ENCODE measurements at places on chromosomes 3 and 15.

DNA sequence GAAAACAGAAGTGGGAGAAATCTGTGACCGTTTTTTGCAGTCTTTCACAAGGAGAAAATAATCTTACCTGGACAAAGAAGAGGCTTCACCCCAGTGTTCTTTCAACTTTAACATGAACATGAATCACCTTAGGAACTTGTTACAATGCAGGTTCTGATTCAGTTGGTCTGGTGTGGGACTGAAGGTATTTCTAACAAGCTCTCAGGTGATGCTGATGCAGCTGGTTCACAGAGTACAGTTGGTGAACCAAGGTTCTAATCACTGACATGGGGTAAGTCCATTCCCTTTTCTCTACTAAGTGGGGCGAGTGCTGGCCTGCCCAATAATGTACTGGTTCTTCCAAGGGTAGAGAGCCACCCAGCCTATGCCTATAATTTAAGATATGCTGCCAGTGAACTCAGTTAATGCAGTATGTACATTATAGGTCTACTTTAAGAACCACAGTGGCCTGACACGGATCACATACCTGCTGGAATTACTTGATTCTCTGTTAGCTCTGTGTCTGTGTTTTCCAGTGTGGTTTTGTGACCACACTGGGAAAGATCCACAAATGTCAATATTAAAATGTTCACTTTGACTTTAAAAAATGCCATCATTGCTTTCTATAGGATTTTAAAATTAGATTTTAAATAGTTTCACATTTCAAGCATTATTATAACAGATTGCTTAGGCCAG is 304.1 kb downstream of the ZNF621 start:
- DNase-seq: no peak

DNA sequence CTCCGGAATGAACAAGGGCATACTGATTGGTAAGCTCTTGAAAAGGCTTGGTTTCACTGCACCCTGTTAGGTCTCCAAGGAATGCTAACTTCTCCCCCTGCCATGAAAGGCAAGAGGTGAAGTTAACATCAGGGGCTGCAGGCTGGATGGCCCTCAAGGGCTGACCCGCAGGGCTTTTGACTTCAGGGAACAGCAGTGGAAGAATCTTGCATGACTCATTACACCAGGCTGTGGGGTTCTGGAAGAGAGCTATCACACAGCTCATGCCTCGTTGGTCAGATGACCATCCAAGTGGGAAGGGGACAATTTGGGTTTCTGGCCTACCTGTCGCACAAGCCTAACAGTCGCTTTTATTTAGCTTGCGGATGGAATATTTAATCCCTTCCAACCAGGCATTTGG is 23.6 kb upstream of the ATG7 start:
- no peak for DNase-seq

GRCh38 chr3:125679258-125679657 is 84.0 kb upstream of the OSBPL11 start:
- no peak for DNase-seq

GRCh38 chr3:128648940-128649663 is 1.5 kb downstream of the RPN1 start:
- no peak for DNase-seq

DNA sequence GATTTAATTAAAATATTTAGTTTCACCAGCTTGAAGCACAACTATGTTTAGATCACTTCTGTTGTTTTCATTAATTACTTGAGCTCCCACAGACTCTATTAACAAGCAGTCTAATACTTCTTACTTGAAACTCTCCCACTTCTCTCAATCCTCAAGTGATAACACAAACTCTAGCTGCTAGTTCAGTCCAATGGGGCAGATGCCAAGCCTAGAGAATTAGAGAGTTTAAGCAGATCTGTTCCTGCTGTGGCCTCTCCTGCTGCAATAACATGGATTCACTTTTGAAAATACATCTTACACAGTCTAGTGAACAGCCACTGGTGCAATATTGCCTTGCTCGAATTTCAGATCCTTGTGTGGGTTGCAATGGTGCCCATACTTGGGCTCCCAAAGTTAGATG is 566.4 kb upstream of the SGO1 start:
- DNase-seq: no peak

DNA sequence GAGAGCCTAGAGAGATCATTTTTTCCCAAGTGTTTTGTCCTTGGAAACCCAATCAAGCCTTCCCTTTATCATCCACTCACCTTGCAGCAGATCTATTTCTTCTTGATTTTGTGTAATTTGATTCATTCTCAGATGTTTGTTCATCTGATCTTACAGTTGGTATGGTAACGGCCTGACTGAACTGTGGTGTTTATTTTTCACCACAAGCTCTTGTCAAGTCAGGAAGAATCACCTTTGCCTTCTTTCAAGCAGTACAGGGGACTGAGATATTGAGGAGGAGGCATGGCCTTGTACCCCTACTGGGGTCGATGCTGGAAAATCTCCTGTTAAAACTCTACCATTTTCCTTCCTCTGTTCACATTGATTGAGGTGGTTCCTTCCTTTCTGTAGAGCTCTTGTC is 361.4 kb upstream of the CFAP20DC start:
- DNase-seq: no peak

DNA sequence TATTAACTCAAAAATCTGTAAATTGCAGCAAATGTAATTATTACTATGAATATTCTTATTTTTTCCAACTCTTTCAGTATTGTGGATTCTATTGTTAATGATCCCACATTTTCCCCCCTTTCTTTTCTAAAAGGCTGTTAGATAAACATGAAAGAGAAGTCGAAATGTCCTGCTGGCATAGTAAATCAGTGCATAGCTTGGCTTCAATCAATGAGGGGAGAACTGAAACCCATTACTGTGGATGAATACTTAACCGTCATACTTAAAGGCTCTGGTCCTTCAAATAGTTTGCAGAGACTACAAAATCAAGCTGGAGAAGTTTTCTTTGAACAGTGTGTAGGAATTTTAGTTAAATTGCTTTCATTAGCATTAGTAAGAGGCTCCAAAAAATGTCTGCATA is 667.9 kb downstream of the CADM2 start:
- no peak for DNase-seq

DNA sequence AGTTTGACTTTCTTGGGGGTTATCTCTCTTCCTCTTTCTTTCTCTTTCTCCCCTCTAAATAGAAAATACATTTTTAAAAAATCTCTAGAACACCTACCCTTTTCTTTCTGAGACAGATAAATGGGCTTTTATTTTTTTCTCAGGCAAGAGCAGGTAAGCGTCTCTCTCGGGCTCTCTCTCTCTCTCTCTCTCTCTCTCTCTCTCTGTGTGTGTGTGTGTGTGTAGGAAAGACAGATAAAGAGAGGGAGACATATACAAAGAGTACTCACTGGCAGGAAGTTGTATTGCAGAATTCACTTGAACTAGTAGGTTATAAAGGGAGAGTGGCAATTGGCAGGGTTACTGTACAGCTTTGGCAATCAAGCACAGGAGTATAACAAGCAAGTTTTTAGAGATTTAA is 118.1 kb upstream of the LSAMP start:
- DNase-seq: no peak

DNA sequence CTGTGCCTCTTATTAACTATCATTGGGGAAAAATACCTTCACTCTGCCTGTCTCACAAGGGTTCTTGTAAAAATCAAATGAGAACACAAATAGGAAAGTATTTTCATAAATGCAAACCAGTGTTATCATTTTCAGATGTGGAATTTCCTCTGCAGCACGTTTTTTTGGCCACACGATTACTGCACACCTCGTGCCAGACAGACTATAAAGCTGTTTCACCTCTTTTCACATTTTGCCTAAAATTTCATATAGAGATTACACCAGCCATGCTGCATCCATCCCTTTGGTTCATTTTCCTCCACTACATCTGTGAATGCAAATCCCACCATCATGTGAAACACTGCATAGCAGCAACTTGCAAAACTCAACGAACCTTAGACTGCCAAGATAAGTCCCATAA is 1.2 kb upstream of the TMOD2 start:
- no peak for DNase-seq

DNA sequence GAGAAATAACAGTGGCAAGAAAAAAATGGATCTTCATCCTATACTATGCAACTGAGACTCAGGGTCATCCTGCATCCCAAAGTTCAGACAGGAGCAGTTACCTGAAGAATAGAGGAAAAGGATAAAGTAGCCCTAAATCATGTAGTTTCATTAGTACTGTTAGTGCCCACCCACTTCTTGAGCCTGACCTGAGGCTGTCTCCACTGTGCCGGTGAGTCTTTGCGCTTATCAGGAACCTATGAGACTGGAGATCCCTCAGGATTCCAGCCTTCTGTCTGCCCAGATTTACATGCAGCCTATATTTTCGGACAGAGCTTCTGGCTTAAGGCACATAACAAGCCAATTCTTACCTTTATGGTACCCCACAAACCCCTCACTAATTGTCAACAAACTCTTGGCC is 791.6 kb downstream of the ROBO1 start:
- DNase-seq: no peak

GRCh38 chr3:30617653-30618052 is 11.3 kb downstream of the TGFBR2 start:
- DNase-seq: no peak

GRCh38 chr15:77623755-77624524 is 8.8 kb downstream of the LINGO1 start:
- DNase-seq: no peak

DNA sequence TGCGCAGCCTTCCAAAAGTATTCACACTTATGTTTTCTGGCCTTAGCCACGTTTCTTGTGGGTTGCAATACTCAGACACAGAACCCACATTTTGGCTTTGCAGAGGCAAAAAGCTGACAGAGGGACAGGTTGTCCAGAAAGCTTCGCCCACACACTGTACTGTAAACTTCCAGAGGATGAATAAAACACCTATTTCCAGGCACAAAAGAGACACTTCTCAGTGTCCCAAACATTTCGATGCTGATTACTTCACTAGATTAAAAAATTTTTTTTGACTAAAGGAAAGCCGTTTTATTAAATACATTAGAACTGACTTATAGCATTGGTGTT is 28.0 kb upstream of the KCTD6 start:
- no peak for DNase-seq

DNA sequence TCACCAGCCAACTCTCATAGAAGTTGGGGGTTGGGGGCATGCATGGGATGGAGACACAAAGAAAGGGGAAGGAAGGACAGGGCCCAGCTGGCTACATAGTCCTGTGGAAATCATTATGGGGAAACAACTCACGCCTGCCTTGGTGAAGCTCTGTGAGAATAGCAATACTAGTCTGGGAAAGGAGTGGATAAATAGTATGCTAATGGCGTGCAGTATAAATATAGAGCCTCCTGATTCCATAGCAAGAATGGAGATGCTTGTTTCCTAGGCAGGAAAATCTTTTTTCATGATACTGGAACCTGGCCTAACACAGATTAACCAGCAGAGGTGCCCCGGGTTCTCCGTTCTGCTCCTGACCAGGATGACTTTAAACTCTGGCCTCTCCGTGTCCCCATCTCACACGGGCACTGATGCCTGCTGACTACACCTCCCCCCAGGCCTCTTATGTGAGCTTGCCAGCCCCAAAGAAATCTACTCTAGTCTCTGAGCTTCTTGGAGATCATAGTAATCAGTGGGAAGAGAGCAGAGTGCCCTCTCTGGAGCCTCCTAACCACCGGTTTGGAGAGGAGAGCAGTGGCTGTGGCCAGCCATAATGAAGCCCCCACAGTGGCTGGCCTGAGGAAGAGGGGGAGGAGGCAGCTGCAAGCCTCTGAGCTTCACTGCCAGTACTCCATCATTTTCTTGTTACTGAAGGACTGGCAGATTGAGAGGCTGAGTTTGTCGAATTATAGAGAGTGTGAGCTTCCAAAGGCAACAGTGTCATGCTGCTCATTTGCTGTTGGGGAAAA is 355.0 kb upstream of the SEMA6D start:
- no peak for DNase-seq

- DNase-seq: no peak
These were observed 15.4 kb upstream of the BFSP2 start for GRCh38 chr3:133384331-133385027.

DNA sequence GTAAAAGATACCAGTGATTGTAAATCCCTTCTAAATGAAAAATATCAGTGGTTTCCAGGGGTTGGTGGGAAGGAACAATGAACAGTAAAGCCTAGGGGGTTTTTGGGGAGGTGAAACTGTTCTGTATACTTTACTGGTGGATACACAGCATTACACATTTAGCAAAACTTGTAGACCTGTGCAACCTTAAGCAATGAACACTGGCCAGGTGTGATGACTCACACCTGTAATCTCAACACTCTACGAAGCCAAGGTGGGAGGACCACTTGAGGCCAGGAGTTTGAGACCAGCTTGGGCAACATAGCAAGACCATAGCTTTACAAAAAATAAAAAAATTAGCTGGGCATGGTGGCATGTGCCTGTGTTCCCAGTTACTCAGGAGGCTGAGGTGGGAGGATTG is 1.8 kb downstream of the CCDC13 start:
- no peak for DNase-seq

DNA sequence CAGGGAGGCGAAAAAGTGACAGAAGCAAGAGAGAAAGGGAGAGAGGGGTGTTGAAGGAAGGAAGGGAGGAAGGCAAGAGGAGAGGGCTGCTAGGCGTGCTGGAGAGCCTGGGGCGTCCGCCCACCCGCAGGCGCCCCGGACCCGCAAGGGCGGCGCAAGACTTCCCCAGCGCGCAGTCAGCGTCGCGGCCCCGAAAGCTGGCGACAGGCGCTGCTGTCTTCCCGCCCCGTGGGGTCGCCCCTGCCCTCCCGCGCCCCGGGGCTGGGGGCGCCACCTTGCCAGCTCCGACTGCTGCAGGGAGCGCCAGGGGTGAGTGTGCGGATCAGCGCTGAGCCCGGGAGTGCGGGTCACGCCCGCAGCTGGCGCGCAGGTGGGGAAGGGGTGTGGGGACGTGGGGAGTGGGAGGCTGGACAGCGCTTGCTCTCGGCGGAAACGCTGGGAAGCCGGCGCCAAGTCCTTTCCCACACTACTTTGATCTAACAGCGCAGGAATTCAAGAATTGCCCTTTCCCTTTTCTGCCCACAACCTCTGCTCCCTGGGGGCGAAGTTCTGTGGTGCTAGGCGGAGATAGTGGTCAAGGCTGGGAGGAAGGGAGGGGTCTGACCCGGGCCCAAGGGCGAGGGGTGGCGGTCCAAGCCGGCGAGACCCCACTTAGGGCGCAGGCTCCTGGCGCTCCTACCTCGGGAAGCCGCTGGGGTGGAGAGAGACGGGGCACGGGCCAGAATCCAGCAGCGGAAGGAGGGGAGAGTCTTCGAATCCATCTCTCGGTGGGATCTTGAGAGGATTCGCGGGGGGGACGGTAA is 266.1 kb downstream of the CGGBP1 start:
- DNase-seq: no peak

GRCh38 chr15:51185213-51186159 is 90.8 kb upstream of the TNFAIP8L3 start:
- no peak for DNase-seq

GRCh38 chr3:179146911-179147513 is 1.1 kb upstream of the PIK3CA start:
- DNase-seq: no peak

GRCh38 chr15:78204351-78205309 is 29.7 kb downstream of the ACSBG1 start:
- no peak for DNase-seq

GRCh38 chr3:58492494-58492905 is 604 bp downstream of the KCTD6 start:
- DNase-seq: no peak

GRCh38 chr3:177536873-177537272 is 339.6 kb upstream of the TBL1XR1 start:
- DNase-seq: no peak

Data from cortex of kidney (tissue), 1 donor.